ENCODE measurements at places on chromosomes 13 and 19.

DNA sequence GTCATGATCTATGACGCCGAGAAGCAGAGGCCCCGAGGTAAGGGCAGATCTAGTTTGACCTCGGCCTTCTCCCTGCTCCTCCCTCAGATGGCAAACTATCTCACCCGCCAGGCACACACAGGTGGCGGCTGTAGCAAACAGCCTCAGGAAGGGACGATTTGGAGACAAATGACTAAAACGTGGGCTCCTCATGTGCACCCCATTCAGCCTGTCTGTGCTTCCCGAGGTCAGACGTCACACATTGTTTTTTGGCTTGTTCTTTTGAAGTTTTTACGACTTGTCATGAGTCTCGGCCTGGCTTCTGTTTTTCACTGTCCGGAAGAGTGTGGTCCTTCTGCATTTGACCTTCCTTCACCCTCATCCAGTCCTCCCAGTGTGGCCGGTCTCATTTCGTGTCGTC lies 15.0 kb downstream of the DAZAP1 start:
- no peak for DNase-seq

DNA sequence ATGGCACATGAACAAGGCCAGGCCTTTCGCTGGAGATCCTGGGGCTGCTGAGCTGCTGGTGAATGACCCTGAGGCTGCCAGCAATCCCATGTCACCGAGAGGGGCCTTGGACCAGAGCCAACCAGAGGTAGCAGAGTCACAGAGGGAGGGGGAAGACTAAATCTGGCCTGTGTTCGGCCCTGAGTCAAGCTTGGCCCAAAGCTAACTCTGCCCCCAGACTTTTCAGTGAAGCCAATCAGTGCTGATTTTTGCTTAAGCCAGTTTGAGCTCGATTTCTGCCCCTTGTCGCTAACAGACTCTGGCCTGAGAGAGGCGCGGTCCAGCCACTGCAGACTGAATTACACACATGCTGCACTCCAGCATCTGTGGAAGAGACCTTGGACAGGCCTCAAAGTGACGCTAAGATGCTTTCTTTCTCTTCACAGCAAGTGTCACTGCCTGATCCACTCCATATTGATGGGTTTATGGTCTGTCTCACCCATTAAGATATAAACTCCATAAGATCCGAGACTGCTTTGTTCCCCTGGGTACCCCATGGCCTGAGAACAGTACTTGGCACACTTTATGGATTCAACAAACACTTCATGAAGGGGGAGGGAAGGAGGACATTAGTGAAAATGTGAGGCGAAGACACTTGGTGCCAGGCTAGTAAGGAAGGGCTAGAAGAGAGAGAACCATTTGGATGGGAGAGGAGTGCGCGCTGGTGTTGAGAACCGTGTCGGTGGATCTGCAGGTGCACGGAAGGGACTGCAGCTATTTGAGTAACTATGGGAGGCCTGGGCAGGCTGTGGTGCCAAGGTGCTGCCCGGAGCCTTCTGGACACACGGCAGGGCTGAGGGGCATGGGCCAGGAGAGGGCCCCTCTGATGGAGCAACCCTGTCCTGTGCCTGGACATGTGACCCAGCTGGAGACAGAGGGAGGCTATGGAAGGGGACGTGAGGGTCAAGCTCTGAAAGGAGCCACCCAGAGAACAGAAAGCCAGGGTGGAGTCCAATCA lies 17.6 kb downstream of the RANBP3 start:
- DNase-seq, result no peak

GRCh38 chr19:1213391-1214286 lies 8.1 kb downstream of the STK11 start:
- peak; percentile 55 for DNase-seq

- no peak for DNase-seq
These were observed 698 bp downstream of the KANK2 start for GRCh38 chr19:11196406-11197287.

DNA sequence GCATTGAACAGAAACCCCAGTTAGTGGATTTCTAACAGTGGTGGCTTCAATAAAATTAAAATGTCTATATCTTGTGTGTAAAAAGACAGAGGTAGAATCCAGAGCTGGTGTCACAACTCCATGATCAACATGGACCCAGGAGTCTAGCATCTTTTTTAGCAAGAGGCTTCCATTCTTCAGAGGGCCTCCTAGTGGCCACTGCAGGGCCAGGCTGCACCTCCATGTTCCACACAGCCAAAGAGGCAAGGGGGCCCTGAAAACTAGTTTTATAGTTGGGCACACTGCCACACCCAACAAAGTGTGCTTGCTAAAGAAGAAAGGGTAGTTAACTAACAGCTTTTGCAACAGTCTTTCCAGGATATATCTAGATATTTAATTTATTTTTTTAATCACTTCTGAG lies 12.9 kb downstream of the N4BP2L1 start:
- DNase-seq, result no peak

DNA sequence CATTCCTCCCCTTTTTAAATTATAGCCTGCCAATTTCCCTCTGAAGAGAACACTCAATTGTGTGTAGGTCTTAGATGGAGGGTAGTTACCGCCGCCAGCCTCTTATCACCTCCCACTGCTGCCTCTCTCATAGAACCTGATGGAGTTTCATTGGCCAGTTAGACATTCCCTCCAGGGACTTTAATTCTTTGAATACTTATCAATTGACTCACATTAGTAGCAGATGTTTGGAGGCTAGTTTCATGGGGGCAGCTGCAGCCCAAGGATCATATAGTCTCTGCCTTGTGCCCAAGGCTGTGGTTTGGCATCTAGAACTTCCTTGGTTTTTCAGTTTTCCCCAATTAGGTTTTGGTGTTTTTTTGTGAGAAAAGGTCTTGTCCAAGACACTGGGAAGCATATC lies 318.9 kb upstream of the HTR2A start:
- DNase-seq, result no peak

DNA sequence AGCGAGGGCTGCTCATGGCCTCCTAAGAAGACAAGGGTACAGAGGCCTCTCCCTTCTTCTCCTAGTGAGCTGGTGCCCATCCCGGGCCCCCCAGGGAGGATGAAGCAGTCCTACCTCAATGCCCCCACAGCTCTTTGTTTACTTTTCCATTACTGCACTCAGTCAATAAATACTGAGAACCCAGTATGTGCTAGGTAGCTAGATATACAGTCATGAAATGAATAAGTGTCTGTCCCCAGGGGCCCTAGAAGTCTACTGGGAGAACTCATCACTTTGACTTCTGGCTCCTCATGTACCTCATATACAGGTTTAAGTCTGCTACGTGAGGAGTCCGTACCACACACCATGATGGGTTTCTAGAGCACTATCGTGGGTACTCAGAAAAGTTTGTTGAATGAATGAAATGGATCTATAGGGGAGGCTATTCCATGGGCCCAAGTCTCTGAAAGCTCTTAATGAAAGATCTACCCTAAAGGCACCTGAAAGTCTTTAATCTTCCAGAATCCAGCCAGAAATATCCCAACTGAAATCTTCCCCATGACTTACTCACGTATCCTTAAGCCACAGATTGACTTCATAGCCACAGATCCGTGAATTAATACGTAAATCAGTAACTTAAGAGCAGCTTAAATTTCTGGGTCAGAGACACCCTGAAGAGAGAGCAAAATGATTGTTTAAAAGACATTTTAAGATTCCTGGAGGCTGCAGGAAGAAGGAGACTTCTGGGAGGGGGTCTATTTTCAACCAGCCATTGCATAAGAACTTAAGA lies 51.6 kb upstream of the POMP start:
- no peak for DNase-seq
